ENCODE measurements at places on chromosomes 2 and 18.

- DNase-seq = no peak
These were observed 171.3 kb downstream of the LOXHD1 start for GRCh38 chr18:46485675-46486194.

DNA sequence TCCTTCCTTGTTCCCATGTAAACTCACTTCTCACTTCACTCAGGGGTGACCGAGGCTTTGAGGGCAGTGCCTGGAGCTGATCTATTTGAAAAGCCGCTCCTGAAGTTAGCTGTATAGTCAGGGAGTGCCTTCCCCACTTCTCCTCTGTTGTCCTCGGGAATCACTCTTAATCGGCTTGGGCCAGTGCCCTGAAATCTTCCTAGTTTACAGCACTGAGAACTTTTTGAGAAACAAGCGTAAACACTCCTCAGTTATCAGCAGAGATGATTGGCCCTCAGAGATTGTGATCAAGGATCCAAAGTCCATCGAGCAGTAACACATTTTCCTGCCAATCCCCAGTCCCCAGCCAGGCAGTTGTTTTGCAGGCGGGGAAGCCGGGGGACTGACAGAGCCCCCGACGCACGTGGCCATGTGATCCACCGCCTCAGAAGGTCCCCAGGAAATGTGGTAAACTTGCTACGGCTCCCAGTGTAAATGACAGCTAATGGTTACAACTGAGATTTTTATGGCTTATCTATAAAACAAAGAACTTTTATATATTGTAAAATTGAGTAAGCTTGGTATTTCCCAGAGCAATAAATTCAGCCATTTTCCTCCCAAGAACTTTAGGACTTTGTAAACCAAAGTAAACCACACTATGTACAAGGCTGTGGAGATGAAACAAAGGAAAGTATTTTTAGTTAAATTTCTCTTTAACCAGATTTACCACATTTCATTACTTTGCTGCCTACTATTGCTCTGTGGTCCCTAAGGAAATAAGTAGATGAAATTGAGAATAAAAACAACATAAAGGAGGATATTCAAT lies 53.5 kb downstream of the C18orf63 start:
- DNase-seq = no peak

DNA sequence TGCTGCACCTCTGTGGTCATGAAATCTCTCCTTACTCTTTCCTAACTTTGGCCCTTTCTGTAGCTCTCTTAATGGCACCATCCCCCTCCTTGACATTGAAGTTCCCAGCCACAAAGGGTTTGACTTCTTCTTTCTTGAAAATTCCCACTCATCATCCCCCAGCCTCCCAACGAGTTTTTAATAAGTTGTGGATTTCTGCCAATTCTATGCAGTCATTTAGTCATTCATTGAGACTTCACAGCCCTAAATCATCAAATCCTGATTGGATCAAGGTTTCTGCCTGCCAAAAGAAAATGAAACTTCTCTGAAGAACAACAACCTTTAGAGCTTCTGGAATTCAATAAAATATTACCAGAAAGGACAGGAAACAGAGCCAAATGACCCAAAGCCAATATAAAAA lies 354.3 kb downstream of the CLIP4 start:
- DNase-seq = no peak

DNA sequence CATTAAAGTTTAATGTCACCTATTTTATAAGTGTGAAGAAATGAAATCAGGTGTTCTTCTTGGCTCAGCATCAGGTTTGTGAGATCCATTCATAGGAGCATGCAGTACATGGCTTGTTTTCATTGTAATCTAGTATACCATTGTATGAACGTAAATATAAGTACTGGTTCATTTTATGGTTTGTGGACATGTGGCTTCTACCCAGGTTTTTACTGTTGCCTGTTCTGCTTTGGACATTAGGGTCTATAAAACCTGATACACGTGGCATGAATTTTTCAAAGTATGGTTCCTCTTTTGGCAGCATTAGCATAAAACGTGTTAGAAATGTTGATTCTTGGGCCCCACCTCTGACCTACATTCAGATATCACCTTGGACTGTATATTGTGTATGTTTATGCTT lies 175.5 kb downstream of the PRPF40A start:
- DNase-seq = no peak

- no peak for DNase-seq
These were observed 594.0 kb downstream of the ERBB4 start for GRCh38 chr2:211944572-211944971.

- DNase-seq = peak; percentile 88
These were observed 230.4 kb upstream of the AGAP1 start for GRCh38 chr2:235263205-235264120.

DNA sequence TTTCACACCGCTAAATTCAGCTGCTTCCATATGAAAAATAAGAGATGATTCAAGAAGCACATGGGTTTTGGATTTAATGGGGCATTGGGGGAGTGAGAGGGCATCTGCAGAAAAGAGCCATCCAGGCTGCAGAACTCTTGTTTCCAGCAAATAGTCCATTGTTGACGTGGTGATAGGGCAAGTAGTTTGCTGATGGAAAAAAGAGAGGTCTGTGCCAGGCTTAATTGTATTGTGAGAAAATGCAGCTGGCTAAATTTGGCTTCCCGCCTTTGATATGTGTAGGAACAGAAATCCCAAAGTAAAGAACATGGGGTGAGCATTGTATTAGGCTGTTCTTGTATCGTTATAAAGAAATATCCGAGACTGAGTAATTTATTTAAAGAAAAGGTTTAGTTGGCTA lies 199.5 kb downstream of the SETBP1 start:
- no peak for DNase-seq

GRCh38 chr2:2662037-2662846 lies 331.2 kb upstream of the MYT1L start:
- DNase-seq = peak; percentile 71

DNA sequence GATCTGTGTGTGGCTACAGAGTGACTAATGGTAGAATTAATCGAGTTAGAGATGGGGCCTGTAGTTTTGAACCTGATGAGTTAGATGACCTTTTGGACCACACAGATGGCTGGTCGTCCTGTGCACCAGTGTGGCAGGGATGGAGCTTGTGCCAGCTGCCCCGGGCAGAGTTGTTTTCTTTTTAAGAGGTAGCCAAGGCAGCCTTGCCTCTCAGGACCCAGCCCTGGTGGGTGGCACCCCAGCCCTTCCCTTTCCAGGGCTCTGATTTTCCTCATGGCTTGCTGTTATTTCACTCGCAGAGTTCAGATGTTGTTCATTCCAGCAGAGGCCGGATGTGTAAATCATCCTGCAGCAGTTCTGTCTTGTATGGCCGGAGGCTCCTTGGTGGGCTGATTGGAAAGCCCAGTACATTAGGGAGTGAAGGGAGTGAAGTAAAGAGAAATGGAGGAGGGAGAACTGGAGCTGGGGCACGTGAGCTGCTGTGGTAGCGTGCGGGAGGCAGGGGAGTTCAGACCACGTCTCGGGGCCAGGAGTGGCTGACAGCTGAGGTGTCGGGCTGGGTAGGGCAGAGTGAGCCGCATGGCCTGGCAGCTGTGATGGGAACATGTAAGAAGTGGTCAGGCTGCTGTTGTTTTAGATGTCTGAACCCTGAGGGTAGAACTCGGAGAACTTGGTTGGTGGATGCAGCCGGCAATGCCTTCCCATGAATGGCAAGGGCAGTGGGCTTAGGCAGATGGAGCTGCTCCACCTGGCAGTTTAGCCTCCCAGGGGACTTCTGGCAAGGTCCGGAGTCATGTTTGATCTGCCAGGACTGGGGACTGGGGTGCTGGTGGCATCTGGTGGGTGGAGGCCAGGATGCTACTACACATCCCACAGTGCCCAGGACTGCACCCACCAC lies 28.8 kb downstream of the ASAP2 start:
- no peak for DNase-seq

DNA sequence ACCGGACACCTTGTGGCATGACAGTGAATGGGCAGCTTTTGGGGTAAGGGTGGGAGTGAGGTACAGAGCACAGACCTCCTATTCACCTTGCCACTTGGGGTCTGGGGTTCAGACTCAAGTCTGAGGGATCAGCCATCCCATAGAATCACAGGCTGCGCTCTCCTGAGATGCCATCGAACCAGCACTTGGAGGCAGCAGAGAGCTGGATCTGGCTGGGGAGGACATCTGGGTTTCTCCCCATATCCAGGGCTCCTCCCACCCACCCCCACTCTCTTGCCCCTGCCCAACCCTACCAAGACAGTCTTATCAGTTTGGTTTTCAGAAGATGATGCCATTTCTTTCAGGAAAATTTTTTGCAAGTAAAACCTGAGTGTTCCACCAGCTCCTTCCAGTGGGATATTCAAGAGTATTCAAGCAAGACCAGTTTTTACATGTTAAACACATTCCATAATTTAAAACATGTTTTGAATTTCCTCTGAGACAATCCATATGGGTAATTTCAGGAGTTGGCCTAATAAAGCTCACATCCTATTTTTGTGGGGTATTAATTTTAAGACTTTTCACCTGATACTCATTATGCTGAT lies 29.2 kb upstream of the TEX44 start:
- DNase-seq = peak; percentile 65

GRCh38 chr2:119809339-119810048 lies 49.8 kb downstream of the PTPN4 start:
- no peak for DNase-seq

- DNase-seq = no peak
These were observed 143.3 kb downstream of the HDAC4 start for GRCh38 chr2:239257511-239257937.

DNA sequence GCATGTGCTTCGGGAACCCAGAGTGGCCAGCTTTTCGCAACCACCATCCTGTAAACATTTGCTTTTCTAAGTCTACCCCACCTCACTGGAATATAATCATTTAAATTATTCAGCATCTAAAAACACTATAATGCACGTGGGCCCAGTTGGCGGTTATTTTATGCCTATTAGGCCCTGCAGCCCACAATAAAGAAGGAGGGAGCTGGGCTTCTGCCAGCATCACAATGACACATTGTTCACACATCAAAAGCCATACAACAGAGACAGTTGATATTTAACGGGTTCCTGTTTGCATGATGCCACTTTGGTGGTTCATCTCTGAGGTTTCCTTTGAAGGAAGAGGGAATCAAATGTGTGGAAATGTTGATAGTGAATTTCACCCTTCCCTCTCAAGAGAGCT lies 916.0 kb upstream of the CELF4 start:
- peak; percentile 17 for DNase-seq

DNA sequence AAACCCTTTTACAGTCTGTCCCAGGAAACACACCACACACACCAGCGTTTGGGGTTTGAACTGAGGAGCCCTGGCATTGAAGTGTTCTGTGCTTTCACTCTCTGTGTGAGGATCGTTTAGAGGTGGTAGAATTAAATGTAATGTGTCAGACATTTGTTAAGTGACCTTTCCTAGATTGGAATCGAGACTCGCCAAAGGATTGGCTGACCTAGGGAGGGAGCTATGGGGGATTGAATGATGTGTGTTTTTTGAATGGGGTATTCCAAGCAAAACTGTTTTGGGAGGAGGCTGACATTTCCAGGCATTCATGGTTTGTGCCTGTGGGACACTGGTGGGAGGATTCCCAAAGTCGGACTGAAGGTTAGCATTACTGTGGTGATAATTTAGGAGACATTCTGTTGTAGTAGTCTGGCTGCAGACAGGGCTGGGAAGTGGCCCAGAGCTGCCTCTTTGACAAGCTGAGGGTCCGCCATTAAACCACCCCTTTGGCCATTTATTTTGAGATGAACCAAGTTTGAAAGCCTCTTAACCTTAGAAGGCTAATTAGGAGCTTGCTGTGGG lies 1.7 kb downstream of the MYO1B start:
- DNase-seq = no peak

DNA sequence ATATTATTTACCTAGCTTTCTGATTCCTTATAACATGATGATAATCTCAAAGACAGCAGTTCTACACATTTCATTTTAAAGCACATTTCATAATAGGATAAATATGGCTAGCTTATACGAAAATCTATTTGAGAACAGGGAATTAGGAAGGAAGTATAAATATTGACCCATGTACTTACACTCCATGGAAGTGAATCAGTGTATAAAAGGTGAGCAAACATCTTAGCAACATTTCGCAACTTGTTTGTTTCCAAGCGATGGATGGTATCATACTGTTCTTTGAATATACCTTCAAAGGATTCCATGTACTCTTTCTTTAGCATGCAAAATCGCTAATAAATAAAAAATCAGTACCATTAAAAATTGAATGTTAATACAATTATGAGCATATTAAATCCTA lies 53.1 kb downstream of the CWC22 start:
- no peak for DNase-seq

- no peak for DNase-seq
These were observed 13.7 kb downstream of the WNT10A start for GRCh38 chr2:218894151-218894879.

DNA sequence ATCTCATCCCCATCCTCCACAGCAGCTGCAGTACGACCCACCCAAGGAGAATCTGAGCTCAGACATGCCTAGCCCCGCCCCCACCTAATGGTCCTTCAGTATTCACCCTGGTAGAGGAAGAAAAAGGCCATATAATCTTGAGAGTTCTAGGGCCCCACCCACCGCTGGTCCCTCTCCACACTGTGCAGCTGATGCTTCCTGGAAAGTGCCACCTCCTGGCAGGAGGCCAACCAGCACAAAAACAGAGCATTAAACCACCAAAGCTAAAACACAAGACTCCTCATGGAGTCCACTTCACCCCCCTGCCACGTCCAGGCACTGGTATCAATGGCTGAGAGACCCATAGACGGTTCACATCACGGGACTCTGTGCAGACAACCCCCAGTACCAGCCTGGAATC lies 40.7 kb downstream of the MC4R start:
- no peak for DNase-seq

- no peak for DNase-seq
These were observed 109.5 kb downstream of the RAPGEF4 start for GRCh38 chr2:172845028-172845630.

GRCh38 chr2:113858764-113859163 lies 31.1 kb upstream of the ACTR3 start:
- DNase-seq = no peak

- DNase-seq = no peak
These were observed 1045.2 kb upstream of the NRXN1 start for GRCh38 chr2:52077159-52077558.

GRCh38 chr2:219962801-219963200 lies 335.4 kb downstream of the SLC4A3 start:
- DNase-seq = no peak

DNA sequence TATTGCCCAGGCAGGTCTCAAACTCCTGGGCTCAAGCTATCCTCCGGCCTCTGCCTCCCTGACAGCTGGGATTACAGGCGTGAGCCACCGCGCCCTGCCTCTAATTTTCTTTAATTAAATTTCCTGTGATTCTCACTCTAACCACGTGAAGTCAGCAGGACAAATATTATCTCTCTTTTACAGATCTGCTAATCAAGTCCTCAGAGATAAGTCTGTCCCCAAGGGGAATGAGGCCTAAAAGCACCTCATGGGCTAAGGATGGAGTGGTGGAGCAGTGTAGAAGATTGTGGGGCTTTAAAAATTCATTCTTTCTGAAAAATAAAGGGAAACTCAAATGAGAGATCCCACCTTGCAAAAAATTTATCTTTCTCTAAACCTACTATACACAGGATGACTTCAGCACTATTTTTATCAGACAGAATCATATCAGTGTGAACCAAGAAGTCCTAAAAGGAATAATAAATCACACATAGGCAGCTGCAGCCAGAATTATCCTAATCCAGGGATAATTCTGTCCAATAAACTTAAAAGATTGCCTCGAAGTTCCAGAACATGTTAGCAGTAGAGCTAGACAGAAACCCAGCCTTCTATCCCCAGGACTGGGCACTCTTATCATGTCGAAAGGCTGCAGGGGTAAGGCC lies 38.3 kb upstream of the BMPR2 start:
- no peak for DNase-seq

Data from head of caudate nucleus (tissue), 42 donors.